ENCODE measurements at places on chromosomes 13 and 19.
A peak's percentile ranks its signal among the peaks of the same experiment; 100 is the strongest.

DNA sequence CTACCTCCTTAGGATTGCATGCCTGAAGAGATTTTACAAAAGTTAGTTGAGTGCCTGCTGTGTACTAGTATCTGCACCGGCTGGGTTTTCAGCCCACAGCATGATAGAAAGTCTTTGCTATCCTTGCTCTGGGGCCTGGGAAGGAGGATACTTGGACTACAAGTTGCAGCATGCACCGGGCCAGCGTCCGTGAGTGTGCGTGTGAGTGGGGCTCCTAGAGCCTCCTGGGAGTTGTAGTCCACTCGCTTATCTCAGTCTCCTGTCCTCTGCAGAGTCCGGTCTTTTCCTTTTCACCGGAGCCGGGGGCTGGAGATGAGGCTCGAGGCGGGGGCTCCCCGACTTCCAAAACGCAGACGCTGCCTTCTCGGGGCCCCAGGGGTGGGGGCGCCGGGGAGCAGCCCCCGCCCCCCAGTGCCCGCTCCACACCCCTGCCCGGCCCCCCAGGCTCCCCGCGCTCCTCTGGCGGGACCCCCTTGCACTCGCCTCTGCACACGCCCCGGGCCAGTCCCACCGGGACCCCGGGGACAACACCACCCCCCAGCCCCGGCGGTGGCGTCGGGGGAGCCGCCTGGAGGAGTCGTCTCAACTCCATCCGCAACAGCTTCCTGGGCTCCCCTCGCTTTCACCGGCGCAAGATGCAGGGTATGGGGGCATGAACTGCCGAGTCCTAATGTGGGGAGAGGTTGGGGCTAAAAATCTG is 20.6 kb downstream of the BRSK1 start:
- DNase-seq, result no peak

GRCh38 chr13:68551701-68552522 is 1321.8 kb upstream of the PCDH9 start:
- no peak for DNase-seq

DNA sequence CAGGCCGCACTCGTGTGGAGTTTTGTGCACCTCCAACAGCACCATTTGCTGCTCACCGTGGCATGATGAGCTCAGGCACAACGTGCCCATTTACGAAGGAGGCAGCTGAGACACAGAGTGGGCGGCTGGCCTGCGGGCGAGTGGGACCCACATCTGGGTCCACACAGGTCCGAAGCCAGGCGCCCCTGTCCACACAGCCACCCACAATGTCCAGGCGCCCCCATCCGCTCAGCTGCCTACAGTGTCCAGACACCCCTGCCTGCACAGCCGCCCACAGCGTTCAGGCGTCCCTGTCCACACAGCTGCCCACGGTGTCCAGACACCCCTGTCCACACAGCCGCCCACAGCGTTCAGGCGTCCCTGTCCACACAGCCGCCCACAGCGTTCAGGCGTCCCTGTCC is 42.5 kb upstream of the F7 start:
- no peak for DNase-seq

DNA sequence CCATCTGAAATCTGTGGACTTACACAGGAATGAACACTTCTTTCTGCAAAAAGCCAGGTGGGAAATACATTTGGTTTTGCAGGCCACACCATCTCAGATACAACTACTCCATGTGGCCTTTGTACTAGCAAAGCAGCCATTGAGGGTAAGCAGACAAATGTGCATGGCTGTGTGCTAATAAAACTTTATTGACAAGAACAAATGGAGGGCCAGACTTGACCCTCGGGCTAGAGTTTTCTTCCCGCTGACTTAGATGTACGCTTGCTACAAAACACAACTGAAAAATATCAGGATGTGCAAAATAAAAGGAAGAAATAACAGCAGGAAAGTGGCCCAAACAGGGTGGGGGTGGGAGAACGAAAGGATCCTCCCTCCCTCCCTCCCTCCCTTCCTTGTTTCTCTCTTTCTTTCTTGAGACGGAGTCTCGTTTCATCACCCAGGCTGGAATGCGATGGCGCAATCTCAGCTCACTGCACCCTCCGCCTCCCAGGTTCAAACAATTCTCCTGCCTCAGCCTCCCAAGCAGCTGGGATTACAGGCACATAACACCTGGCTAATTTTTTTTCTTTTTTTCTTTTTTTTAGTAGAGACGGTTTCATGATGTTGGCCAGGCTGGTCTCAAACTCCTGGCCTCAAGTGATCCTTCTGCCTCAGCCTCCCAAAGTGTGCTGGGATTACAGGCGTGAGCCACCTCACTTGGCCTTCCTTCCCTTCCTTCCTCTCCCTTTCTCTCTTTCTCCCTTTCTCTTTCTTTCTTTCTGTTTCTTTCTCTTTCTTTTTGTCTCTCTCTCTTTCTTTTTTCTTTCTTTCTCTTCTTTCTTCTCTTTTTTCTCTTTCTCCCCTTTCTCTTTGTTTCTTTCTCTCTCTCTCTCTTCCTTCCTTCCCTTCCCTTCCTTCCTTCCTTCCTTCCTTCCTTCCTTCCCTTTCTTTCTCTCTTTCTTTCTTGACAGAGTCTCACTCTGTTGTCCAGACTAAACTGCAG is 29.3 kb downstream of the CCL25 start:
- DNase-seq, result no peak

DNA sequence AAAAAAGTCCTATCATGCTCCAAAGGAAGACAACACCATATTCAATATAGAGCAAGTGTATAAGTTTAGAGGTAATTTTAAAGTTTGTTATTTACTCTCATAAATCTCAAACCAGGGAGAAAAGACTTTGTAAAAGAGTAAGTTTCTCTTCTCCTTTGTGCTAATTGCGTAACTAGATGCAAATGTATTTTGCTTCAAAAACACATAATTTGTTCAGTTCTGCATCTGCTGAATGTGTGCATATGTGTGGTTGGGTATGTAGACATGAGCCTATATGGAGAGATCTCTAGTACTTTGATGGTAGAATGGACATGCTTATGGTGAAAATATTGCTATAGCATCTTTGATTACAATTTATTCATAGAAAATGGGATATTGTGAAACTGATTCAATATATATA is 17.8 kb upstream of the MIR17HG start:
- DNase-seq, result no peak

DNA sequence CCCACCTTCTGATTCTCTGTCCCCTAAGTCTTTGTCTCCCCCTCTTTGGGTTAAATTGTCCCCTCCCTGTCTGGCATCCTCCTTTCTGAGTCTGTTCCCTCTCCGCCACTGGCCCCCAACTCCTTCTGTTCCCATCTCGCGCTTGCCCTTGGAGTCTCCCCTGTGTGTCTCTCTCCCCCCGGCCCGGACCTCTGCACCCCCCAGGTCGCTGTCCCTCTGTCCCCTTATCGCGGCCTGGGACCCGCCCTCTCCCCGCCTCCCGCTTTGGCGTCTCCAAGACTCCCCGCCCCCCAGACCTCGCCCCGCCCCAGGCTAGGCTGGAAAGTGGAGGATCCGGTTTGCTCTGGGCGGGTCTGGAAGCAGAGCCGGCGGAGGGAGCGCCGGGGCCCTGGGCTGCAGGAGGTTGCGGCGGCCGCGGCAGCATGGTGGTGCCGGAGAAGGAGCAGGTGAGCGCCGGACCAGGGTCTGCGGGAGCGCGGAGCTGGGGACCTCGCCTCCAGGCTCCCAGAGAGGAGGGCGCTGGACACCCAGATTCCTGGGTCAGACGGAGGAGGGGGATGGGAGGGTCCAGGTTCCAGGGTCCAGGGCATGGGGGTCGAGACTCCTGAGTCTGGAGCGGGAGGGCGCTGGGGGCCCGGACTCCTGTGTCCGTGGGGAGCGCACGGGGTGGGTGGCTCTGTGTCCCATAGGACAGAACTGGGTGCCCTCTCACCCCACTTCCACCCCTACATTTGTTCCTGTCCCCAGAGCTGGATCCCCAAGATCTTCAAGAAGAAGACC is at the start of gene TRPM4:
Gene TRPM4 (plus strand): TSS at position 348 of the 780 bp plus-strand sequence. CDS start 75 bp downstream, at position 423.
- DNase-seq, result peak; percentile 73

- DNase-seq, result no peak
Observed at GRCh38 chr13:105220063-105220462, 1315.4 kb downstream of the EFNB2 start.

DNA sequence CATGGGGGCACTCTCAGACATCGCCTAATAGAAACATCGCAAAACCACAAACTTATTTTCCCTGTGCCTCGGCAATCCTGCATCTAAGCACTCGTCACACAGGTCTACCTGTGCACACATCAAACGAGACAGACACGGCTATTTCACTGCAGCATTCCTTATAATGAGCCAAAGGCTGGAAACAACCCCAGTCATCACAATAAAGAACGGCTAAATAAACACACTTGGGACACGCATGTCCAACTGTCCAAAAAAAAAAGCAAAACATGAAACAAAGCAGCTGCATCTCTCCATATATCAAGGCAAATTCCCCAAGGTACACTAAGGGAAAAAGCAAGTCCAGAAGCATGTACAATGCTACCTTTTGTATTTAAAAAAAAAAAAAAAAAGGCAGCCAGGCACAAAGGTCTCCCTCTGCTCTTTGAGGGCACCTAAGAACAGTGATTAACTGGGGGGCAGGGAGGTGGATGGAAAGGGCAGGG is 27.2 kb upstream of the CCNP start:
- DNase-seq, result no peak

DNA sequence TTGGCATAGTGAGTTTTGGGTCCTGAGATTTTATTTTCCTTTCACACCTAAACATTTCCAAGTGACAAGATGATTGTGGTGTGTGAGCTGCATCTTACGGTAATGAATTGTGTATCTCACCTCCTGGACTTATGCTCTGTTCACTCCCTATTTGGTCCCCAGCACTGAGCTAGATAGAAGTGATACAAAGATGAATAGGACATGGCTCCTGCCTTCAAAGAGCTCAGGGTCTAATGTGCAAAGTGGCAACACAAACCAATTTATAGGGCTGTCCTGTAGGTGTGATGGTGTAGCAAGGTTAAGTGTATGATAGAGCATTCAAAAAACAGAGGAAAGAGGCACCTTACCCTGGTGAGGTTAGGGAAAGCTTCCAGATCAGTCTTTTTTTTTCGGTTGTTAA is 17.6 kb upstream of the TNFRSF19 start:
- no peak for DNase-seq

DNA sequence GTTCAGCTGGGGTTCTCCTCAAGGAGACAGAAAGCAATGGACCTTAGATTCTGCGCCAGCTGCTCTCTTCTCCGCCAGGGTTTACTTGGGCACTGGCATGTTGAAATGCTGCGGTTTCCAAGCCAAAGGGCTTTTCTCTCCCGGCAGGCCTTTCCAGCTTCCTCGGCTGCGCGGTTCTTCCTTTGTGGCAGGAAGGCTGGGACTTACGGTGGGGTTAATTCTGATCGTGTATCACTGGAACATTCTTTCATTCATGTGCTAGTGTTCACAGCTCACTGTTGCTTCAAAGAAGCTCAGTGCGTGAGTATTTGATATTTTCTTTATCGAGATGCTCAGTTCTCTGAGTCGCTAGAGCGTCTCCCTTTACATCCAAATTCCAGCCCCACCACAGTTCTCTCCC is 723.2 kb downstream of the UQCRFS1 start:
- no peak for DNase-seq

- DNase-seq, result no peak
Observed at GRCh38 chr13:109646423-109646822, 140.0 kb downstream of the IRS2 start.

DNA sequence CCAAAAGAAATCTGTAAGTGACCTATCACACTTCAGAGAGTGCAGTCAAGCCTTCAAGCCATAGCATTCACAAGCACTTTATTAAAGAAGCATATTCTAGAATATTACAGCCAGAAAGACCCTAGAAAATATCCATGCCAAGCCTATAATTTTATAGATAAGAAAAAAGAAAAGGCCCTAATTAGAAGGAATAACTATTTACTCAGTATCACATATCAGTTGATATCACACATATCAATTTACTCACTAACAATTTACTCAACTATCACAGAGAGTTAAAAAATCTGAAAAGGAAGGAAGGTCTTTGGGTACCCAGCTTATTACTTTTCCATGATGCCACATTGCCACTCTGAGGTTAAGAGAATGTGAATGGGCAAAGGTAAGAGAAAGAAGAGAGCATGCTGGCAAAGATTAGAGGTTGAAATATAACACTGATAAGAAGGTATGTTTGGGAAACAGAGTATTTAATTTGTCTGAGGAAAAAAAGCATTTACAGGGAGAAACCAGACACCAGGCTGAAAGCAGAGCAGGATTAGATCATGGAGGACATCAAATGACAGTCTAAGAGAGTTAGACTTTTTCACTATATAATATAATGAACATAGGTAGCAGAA is 186.2 kb downstream of the VWA8 start:
- no peak for DNase-seq

DNA sequence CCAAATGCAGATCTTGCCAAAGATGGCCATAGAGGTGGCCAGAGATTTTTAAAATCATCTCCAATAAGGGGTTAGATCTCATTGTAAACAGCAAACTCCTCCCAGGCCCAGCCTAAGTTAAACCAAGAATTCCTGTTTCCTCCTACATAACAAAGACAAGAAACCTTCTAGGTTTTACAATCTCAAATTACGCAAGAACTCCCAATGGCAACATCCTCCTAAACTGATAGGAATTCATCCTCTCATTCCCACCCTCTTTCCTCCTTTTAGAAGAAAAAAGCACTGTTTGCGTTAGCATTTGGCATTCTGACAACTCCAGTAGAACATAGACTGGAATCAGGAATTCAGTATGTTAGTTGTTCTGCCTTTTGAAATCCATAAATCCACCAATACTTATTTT is 14.6 kb downstream of the PROSER1 start:
- DNase-seq, result no peak

- no peak for DNase-seq
Observed at GRCh38 chr13:24328145-24328544, 18.8 kb downstream of the C1QTNF9 start.

GRCh38 chr13:52374389-52374788 is 31.6 kb downstream of the THSD1 start:
- peak; percentile 64 for DNase-seq

DNA sequence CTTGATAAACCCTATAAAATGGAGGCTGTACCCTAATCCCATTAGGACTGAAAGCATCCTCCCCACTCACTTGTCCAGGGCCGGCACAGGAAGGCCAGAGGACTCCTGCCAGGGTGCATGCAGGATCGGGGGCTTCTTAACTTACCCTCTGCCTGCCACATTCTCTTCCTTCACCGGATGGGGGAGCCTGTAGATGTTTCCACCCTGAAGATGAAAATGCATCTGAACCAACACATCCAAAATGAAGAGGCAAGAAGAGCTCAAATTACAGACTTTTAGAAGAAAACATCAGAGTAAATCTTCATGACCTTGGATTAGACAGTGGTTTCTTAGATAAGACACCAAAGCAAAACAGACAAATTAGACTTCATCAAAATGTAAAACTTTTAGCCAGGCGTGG is 25.9 kb upstream of the NAPA start:
- no peak for DNase-seq

DNA sequence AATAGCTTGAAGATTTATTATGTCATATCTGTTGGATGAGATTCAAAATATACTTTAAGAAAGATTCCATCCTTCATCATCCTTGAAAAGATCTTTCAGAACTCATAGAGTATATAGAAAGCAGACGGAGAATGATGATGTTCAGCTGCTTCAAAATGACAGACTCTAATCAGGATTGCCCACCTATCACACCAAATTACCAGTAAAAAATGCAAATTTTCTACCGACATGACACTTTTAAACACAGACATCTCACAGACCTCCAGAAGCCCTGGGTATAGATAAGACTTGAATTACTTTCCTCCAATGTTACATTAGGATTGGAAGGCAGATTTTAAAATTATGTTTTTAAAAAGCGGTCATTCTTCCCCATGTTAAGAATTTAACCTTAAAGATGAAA is 235.5 kb downstream of the GPC6 start:
- DNase-seq, result no peak

Measured in endothelial cell of umbilical vein (primary cell).